ENCODE measurements at places on chromosomes 1 and 21.

DNA sequence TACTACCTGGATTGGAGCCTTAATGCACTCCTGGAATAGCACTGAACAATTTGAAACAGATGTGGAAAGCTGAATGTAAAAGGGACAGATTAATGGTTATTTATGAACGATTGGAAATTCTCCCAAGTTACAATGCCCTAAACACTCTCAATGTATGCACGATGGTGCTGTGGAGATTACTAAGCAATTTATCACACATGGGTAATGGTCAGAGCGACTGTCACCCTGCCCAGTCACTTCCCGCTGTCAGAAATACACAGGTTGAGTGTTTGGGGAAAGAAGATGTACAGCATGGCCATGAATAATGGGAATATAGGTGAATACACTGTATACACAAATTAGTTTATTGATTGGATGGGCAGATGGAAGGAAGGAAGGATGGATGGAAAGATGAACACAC lies 342.4 kb downstream of the VAV3 start:
- no peak for DNase-seq

DNA sequence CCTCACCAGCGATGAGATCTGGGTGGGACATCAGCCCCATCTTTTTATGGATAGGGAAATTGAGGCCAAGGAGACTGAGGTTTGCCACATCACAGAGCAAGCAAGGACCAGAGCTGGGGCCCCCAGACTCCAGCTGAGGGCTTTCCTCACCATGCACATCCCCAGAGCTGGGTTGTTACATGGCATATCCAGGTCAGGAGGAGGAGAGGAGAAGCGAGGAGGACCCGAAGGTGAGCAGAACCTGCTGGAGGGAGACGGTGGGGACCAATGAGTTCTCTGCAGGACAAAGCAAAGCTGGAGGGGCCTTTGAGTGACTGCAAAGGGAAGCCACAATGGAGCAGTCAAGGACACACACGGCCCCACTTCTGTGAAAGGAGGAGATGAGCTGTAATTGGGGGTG lies 255.5 kb upstream of the CSF3R start:
- no peak for DNase-seq

DNA sequence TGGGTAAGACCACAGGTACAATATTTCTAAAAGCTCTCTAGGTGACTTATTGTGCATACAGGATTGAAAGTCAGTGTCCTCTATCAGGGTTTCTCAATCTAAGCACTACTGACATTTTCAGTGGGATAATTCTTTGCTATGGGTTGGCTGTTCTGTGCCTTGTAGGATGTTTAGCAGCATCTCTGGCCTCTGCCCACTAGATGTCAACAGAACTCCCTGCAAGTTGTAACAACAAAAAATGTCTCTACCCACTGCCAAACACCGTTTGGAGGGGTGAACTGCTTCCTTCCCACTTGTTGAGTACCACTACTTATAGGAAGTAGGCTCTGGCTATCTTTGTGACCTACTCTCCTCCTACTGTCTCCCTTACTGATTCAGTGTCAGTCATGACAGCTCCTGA lies 90.1 kb upstream of the ZRANB2 start:
- no peak for DNase-seq

DNA sequence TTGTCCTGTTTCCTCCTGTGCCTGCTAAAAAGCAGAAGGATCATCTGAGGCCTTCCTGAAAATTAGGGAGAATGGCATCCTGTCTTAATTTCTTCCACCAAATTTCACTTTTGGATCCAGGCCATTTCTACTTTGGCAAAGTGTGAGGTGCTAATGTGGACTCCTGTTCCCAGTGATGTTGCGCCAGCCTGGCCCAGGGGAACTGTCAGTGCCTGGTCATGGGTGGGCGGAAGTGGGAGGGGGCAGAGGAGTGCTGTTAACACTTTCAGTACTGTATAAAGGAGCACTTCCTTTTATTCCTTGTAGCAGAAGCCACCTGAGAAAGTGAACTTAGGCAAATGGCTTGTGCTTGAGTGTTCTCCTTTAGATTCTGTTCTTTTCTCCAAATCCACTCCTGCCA lies 19.9 kb downstream of the ELAPOR1 start:
- no peak for DNase-seq

DNA sequence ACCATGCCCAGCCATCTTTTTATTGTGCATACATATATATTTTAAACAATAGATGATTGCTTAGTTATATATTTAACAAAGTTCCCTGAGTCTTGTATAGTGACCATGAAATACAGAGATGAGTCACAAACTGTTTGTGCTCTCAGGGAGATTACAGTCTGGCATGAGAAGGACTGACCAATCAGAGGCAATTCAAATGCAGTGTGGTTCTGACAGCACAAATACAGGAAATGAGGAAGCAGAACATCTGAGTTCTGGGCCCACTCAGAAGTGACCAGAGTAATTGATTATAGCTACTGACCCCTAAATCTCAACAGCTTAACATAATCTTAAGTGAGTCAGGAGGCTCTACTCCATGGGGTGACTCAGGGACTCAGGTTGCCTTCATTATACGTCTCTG lies 534.5 kb downstream of the OMA1 start:
- DNase-seq = no peak
